Stimulated activated CD4-positive, alpha-beta T cell treated with anti-CD3 and anti-CD28 coated beads, Interleukin-4, amount 100 ng/mL, for 24 hours (primary cell): ENCODE measurements at places on chromosomes 13 and 19.

GRCh38 chr13:34748596-34748995 is 193.5 kb upstream of the NBEA start:
- no peak for DNase-seq

GRCh38 chr13:56893843-56894242 is 246.9 kb upstream of the PRR20A start:
- no peak for DNase-seq

GRCh38 chr19:41311072-41311471 is 1.1 kb downstream of the CCDC97 start:
- DNase-seq, result no peak

- DNase-seq, result no peak
Measured at GRCh38 chr13:49874430-49874829, 61.7 kb downstream of the SPRYD7 start.
